Activated T-cell treated with anti-CD3 and anti-CD28 coated beads, Interleukin-2, amount 50 U/mL, for 4 hours (primary cell): ENCODE measurements at places on chromosomes 3 and 15.

GRCh38 chr15:70974004-70974832 lies 81.6 kb downstream of the LRRC49 start:
- DNase-seq = no peak

DNA sequence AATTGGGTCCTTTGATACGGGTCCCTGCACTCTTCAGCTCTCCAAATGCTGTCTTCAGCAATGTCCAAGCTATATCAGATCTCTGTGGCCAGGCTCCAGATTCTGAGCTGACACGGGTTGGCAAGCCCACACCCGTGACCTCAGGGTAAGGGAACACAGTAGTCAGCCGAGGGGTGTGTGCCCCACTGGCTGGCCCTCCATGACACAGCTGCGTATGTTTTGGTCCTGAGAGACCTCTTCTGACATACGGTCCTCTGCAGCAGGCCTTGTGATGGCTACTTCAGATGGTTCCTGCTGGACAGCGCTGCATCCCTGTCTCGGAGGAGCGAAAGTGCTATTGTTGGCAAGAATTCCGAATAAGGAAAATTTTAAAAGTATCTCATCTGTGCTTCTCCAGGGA lies 85.2 kb upstream of the ADAMTS17 start:
- no peak for DNase-seq

- no peak for DNase-seq
These were observed 54.6 kb upstream of the ACAN start for GRCh38 chr15:88748651-88749050.

- DNase-seq = peak; percentile 53
These were observed at the start of gene ABHD14A for GRCh38 chr3:51974963-51975851. TSS of gene ABHD14A (plus strand) at chr3:51975064. CDS start at chr3:51975136, 72 bp downstream.

DNA sequence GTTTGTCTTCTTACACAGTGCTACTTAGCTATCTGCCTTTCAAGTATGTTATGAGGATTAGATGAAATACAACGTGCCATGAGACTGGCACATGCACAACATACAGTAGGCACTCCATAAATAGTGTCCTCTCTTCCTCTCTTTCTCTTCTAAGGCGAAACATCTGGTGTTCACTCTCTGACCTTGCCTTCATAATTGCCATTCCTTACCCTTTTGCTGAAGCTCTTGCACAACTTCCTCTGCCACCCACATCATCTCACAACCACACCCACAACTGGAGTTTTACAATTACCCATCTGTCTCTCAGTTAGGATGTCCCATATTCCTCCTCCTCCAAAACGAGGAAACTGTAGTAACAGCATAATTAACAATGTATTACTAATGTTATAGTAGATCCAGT lies 26.4 kb upstream of the ACP3 start:
- no peak for DNase-seq

DNA sequence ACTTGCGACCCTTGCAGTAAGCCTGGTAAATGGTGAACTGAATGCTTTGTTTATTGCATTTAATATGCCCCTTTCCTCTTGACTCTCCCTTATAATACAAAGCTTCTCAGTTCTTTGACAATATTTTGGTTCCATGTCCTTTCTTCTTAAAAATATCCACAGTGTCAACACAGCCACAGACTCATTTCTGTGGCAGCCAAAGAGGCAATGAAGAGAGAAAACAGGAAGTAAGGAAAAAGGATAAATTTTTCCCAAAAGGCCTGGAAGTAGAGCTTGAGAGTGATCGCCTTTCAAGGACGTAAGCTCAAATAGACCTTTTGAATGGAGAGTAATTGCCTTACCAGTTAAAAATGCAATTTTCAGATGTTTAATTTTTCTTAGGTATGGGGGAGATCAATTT lies 59.4 kb downstream of the PEX5L start:
- no peak for DNase-seq

DNA sequence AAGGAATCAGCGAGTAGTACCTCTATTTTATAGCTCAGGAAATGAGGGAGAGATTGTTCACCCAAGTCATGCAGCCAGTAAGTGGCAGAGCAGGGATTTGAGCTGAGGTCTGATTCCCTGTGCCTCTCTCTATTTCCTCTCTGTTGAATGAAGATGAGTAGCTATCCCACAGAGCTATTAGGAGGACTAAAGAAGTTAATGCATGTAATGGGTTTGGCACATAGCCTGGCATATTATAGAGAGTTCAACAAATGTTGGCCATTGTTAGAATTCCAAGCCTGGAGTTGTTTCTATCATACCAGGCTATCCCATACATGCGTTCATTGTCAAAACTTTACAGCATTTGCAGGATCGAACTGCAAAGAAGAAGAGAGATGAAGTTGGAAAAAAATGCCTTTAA lies 21.8 kb upstream of the KLHL6 start:
- DNase-seq = no peak

DNA sequence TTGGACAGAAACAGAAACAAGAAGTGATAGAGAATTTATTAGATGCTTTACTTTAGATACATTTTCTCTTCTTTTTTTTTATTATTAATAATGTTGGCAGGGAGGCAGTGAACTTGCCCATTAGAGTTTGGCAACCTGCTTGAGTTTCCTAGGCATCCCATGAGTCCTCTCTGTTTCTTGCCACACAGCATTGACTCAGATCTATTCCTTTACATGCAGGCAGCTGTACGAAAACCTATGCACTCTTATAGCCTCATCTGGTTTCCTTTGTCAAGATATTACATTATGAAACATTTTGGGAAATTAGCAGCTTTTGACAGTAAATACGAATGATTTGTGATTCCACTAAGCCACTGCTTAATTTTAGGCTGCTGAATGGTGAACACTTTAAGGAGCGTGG lies 23.3 kb downstream of the IL1RAP start:
- no peak for DNase-seq

DNA sequence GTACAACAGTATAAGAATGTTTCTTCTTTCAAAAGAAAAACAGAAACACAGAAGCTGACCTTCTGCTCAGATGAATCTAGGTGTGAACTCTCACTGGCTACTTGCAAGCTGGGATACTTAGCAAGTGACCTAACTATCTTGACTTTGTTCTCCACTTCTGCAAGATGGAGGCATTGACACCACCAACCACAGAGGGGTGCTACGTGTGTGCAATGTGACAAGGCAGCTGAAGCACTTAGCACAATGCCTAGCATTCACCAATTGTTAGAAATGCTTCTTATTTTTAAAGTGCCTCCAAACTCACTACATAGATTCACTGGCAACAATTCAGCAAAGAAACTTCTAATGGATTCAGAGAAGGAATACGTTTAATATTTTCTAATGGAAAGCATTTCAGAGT lies 331.4 kb upstream of the WNT5A start:
- no peak for DNase-seq

DNA sequence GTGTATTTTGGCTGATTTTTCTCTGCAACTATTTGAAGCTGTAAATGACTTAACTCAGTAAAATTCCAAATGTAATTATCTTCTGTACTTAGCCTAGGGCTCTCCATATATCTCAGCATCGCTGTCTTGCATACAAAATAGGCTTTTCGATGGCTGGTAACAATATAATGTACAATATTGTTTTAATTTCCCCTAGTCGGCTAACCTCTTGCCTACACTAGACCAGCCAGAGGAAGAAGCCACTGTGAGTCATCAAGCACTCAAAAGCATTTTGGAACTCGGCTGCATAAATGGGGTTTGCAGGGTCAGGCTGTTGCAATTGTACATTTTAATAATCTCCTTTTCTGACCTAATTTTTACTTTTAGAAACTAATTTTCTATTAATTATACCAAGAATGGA lies 583.8 kb downstream of the FOXP1 start:
- no peak for DNase-seq

- no peak for DNase-seq
These were observed 199.4 kb downstream of the OCA2 start for GRCh38 chr15:27899583-27900285.

- no peak for DNase-seq
These were observed 11.9 kb downstream of the SMAD6 start for GRCh38 chr15:66713843-66714508.

DNA sequence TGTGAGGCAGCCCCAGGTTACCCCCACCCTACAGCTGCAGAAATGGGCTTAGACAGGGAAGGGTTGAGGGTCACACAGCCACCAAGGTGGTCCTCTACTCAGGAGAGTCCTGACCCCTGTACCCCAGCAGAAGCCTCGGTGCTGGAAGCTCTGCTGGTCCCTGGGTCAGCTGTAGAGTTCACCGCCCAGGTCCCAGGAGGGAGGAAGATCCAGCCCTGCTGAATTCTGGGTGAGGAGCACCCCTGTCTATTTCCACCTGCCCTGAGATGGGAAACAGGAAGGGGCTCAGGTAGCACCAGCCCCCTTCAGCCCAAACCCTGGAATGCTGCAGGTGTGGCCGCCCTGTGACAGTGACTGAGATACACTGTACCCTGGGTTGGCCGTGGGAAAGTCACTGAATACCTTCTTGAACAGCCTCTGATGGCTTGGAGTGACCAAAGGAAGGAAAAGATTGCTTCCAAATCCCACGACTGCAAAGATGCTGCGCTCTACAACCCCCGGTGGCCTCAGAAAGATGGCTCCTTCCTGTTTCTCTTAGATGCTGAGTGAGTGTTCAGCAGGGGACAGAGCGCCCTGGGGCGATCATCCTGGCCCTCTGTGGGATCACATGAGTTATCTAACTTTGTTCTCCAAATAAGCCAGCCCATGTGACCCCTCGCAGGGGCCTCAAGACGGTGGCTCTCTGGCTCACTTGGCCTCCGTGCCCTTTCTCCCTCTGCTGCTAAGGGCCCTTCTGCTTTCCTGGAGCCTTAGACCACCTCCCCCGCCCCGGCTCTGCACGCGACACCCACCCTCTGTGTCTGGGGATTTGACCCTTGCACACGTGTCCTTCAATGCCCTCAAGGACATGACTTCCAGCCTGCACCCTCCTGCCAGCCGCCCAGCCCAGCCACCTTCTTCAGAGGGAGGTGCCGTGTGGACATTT lies 141.9 kb downstream of the NSMCE3 start:
- no peak for DNase-seq

DNA sequence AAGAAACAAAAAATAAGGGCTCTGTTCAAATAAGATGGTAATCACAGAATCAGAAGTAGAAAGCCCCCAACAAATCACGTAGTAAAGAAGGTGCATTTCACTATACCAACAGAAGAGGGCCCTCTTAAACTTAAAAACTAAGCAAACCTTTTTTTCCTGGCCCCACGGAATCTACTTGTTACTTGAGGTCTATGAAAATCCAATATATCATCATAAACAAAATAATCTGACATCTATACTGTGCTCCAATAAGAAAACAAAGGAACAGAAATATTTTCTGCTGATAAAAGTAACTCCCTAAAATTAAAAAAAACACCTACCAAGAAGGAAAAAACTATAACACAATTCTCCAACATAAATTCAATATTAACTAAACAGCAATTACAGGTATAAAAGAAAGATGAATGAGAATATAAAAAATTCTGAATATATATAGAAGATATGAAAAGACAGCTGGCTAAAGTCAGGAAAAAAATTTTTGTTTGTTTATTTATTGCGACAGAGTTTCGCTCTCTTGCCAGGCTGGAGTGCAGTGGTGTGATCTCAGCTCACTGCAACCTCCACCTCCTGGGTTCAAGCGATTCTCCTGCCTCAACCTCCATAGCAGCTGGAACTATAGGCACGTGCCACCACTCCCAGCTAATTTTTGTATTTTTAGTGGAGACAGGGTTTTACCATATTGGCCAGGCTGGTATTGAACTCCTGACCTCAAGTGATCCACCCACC lies 81.8 kb downstream of the CLASP2 start:
- DNase-seq = no peak

DNA sequence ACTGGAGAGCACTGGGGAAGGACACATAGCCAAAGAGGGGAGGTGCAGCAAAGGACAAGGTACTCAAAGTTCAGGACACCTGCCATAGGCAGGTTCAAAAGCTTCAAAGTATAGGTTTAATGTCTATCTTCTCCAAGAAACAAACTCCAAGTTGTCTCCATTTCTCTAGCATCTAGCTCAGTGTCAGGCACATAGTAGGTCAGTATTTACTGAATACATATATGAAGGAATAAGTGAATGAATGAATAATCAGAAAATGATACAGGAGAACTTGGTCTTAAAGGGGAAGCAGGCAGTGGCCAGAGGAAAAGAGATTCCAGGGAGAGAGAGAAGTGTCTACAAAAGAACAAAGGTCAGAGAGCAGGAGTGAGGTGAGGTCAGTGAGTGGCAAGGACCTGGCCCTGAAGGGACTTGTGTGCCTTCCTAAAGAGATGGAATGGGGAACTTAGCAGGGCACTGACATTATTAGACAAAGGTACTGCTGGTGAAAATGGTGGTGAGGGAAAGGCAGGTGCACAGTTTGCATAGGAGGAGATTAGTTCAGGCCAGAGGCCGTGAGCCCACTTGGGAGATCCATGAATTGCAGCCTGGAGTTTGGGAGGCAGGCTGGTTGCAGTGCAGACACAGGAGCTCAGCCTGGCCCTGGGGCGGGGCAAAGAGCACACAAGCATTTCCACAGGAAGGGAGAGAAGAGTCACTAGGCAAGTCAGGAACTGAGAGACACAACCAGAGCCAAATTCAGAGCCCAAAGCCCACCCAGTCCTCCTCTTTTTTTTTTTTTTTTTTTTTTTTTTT lies 21.4 kb downstream of the TBC1D2B start:
- DNase-seq = no peak

GRCh38 chr15:43749690-43750345 lies 3.6 kb downstream of the PDIA3 start:
- peak; percentile 11 for DNase-seq

DNA sequence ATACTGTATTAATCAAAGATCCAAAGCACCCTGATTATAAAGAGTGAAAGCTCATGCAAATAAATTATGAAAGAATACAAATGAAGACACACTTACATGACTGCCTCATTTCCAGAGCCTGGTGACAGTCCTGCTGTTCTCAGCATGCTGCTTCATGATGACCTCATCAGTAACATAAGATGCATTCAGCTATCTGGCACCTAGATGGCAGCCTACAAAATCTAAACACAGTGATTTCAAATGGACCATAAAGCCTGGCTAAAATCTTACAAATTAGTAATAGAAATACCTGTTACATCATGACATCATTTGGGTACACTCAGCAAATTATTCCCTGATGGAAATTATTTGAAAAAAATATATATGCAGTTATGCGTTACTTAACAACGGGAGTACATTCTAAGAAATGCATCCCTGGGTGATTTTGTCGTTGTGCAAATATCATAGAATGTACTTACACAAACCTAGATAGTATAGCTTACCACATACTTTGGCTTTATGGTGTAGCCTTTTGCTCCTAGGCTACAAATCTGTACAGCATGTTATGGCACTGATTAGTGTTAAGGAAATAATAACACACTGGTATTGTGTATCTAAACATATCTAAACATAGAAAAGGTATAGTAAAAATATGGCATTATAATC lies 207.2 kb downstream of the EPHA3 start:
- DNase-seq = no peak

DNA sequence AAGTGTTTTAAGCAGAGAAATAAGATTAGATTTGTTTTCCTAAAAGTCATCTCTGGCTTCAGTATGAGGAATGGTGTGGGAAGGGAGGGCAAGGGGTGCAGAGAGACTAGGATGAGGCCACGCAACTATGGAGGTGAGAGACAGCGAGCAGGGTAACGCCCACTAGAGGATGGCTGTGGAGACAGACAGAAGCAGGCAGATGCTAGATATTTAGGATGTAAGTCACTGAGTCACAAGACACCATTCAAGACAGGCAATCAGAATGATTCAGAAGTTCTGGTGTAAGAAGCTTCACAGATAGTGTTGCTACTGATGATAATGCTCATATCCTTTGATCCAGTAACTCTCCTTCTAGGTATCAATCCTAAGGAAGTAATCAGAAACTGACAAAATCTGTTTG lies 19.1 kb downstream of the HSPBAP1 start:
- DNase-seq = no peak

- DNase-seq = no peak
These were observed 3.1 kb downstream of the MYRIP start for GRCh38 chr3:39812537-39812936.
